ENCODE measurements at places on chromosomes 2 and 18. TPM values are rescaled to one million over a fixed set of nuclear protein-coding genes. Genes with fewer than 3 reads are reported as not detected.

Gene POTEC
- not detected for polyA plus RNA-seq

DNA sequence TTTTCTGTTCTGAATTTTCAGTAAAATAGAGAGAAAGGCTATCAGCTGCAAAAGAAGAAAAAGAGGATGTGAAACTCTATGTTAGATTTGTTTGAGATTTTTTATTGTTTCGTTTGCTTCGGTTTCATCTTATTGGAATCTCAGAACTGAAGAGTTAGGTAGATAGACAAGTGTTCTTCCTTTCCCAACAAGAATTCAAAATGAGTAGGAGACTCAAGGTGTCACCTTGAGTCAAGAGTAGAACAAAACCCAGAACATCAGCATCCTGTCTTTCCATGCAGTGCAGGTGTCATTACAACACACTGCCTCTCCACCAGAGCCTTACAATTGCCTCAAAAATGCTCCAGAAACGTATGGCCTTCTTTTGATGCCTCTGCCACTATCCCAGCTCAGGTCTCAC, 21.1 kb downstream of the NBAS start:
- H3K4me1 ChIP-seq = peaks cover 16% of the 10 kb centered on the region
- no peaks in the 10 kb centered on the region for H3K36me3 ChIP-seq
- H3K4me3 ChIP-seq = no peak overlapping the region
- H3K27me3 ChIP-seq = no peaks in the 10 kb centered on the region
- peak overlapping the region; percentile 34 for H3K27ac ChIP-seq

- DNase-seq = no peak
- peak overlapping the region; percentile 77 for H3K4me3 ChIP-seq
- H3K27ac ChIP-seq = peak overlapping the region; percentile 37
- peaks cover 60% of the 10 kb centered on the region for H3K27me3 ChIP-seq
- H3K36me3 ChIP-seq = peaks cover 25% of the 10 kb centered on the region
Measured at GRCh38 chr2:172095905-172096625, 6.6 kb downstream of the DLX2 start.

- no peak for DNase-seq
- H3K4me1 ChIP-seq = no peaks in the 10 kb centered on the region
- H3K27me3 ChIP-seq = peaks cover 5% of the 10 kb centered on the region
- no peaks in the 10 kb centered on the region for H3K36me3 ChIP-seq
- no peak overlapping the region for H3K27ac ChIP-seq
Measured at GRCh38 chr2:23651187-23652080, 266.5 kb downstream of the KLHL29 start.

GRCh38 chr2:71449343-71449742, 4.0 kb upstream of the DYSF start:
- peaks cover 16% of the 10 kb centered on the region for H3K27me3 ChIP-seq
- peaks cover 14% of the 10 kb centered on the region for H3K4me1 ChIP-seq
- no peak overlapping the region for H3K4me3 ChIP-seq
- H3K27ac ChIP-seq = no peak overlapping the region
- no peak for DNase-seq
- H3K36me3 ChIP-seq = no peaks in the 10 kb centered on the region

Data from naive B cell (primary cell).